ENCODE measurements at places on chromosomes 4 and X.

- DNase-seq: no peak
Observed at GRCh38 chrX:94977986-94978385, 1304.0 kb downstream of the FAM133A start.

DNA sequence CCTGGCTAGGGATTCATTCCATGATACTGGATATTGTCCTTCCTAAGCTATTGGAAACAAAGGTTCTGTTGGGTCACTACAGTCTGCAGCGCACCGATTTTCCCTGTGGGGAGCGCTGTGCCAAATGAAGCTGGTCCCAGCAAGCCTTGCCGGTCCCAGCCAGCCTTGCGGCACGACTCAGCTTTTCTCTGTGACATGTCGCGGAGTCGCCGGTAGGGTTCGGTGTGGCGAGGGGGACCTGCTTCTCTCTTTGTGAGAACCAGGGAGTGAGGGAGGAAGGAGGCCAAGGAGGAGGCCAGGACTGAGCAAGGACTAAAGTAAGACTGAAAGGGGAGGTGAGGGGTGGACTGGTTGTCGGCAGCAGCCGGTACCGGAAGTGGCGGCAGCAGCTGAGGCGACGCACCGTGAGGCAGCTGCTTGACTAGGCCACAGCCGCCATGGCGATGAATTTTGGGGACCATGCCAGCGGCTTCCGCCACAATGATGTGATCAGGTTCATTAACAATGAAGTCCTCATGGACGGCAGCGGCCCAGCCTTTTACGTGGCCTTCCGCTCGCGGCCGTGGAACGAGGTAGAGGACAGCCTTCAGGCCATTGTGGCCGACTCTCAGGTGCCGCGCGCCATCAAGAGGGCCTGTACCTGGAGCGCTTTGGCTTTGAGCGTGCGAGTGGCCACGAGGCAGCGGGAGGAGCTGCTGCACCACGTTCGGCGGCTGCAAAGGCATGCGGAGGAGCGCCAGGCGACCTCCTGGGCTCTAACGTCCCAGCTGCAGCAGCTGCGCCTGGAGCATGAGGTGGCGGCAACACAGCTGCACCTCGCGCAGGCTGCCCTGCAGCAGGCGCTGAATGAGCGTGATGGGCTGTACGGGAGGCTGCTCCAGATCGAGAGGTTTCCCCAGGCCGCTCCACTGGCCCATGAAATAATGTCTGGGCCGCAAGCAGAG, at the start of gene TEX13D:
Gene TEX13D, plus strand, starts transcription at position 180 of the 944 bp plus-strand sequence. Its CDS starts 258 bp downstream, at position 438.
- no peak for DNase-seq

DNA sequence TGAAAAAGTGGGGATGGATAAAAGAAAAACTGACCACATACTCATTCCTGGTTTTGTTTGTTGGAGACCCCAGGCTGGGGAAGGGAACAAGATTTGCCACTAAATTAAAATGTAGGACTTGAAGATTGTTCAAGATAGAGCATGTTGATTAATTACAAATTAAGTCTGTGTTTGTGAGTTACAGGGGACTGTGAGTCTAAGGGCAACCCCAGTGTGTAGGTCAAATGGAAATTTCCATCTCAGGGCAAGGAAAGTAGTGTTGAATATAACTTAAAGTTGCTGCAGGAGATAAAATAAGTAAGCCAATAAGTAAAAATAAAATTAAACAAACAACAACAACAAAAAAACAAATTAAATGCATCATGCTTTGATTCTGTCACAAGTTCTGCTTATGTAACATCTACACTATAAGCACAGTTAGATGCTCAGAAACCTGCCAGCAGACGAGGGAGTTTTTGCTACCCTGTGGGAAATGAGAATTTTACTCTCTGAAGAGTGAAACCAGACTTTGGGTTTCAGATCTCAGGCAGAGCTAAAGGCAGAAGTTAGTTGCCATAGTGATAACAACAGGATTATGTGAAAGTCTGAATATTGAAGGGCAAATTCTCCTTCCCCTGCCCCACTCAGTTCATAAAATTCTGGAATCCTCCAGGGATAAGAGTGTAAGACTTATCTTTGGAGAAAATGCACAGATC, 352.3 kb downstream of the GRXCR1 start:
- DNase-seq: no peak

GRCh38 chr4:38857354-38858096, 908 bp upstream of the TLR6 start:
- no peak for DNase-seq

DNA sequence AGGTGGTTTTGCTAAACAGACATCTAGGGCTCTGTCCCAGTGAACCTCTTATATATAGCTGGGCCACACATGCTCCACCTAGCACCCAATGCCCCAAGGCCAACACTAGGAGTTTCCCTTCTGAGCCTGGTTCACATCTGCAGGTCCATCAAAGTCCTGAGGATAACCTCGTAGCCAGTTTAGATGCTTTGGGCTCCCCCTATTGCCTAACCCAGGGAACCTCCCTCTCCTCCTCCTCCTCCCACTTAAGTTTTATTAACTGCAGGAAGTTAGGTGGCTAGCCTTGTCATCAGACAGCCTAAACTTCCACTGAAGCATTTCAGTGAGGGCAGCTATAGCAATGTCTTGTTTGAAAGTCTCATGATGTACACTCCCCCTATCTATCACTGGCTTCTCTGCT, 88.0 kb downstream of the GUCY2F start:
- no peak for DNase-seq
